ENCODE measurements at places on chromosomes 13 and 19.
A peak's percentile ranks its signal among the peaks of the same experiment; 100 is the strongest.

DNA sequence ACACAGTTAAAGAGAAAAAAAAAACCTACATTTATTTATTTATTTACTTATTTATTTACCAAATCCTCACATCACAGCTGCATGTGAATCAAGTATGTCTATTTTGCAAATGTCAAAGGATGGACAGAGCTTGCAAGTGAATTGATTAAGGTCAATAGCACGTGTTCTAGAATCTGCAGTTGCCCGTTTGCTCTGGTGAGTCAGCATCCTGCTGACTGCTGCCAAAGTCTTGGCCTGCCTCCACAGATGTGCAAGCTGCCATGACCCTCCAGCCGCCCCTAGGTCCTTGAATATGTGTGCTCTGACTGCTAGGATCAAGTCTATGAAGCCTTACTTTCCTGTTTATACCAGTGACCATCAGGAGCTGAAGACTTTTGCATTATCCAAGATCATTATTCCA is 320.6 kb downstream of the GPC5 start:
- DNase-seq, result no peak

- DNase-seq, result no peak
Measured at GRCh38 chr19:29962793-29963192, 20.8 kb downstream of the URI1 start.

DNA sequence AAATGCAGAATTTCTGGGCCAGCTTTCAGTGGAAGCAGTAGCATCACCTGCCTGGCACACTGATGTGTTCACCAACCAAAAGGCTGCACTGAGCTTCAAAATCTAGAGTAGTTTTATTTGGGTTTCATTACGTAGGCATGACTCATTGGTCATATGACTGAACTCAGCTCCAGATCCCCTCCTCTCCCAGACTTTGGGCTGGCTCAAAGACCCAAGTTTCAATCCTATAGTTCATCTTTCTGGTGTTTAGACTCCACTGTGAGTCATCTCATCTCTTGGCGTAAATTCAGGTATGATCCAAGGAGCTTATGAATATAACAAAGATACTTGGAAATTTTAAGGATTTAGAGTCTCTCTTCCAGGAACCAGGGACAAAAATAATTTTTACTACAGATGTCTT is 17.7 kb downstream of the ZMYM5 start:
- DNase-seq, result no peak

- no peak for DNase-seq
Measured at GRCh38 chr13:90997951-90998350, 349.5 kb upstream of the MIR17HG start.

DNA sequence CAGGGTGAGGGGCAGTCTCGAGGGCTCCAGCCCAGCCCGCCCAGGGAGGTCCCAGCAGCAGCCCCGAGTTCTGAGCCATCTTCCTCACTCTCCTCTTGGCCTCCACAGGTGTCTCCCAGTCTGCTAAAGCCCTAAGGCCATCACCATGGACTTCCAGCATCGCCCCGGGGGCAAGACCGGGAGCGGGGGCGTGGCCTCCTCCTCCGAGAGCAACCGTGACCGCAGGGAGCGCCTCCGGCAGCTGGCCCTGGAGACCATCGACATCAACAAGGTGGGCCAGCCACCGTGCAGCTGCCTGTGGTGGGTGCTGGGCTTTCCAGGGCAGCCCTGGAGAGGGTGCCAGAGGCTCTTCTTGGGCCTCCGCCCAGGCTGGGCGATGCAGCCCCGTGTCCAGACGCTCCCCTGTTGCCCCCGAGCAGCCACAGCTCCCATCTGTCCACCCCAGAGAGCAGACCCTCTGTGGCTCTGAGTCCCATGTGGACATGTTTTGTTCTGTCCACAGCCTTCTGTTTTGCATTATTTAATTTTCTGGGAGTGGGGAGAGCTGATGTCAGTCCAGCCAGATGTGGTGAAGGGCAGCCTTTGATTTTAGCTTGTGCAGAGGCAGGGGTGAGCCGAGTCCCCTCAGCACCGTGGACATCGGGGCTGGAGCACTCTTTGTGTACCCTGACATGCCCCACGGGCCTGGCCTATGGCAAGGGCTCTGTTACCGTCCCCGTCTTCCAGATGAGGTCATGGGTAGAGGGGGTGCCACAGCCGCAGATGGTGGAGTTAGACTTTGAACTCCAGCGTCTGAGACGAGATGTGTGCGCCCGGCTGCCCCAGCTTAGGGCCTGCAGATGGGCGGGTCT is 5.6 kb upstream of the AMH start:
- DNase-seq, result no peak

GRCh38 chr19:33430674-33431277 is 57.3 kb downstream of the CEBPG start:
- peak; percentile 74 for DNase-seq

DNA sequence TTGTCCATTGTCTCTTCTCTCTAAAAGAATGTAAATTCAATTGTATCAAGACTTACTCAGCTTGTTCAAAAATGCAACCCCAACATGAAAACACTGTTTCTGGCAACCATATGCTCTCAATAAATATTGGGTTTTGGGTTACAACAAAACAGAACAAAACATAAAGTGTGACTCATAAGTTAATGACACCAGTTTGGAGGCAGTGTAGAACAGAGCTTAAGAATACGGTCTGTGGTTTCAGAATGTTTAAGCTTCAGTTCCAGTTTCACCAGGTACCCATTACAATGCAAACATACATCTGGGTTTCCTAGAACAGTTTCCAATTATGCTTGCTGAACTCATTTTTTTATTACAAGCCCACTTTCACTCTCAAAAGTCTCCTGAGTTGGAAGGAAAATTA is 285.8 kb upstream of the PCDH9 start:
- DNase-seq, result no peak

DNA sequence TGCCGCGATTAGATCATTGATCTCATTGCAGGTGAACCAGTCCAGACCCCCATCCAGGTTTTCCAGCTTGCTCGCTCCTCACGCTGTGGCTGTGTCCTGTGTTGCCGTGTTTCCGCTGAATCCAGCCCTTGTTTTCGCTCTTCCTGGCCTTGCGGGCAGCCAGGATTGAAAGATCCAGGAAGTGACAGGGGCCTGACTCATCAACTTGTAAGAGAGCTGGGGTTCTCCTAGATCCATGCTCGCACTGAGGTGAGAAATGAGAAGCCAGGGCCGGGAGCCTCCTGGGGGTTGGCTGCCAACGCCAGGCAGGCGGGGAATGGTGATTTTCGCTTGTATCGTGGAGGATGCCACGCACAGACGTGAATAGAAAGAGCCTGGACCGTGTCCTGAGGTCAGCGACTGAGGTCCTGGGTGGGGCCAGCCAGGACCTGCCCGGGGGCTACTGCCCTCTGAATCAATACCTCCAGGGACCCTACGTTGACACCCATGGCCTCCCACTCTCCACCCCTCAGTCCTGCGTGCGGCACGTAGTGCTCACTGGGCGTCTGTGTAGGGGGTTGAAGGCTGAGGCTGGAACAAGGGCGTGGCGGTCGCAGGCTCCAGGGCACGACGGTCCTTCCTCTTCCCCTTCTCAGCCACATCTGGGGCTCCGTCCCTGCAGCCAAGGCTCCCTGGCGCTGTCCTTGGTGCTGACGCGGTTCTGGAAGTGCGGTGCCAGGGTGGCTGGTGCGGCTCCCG is 7.3 kb upstream of the PTPRH start:
- peak; percentile 88 for DNase-seq

- no peak for DNase-seq
Measured at GRCh38 chr19:34082289-34083077, 89.8 kb upstream of the LSM14A start.

DNA sequence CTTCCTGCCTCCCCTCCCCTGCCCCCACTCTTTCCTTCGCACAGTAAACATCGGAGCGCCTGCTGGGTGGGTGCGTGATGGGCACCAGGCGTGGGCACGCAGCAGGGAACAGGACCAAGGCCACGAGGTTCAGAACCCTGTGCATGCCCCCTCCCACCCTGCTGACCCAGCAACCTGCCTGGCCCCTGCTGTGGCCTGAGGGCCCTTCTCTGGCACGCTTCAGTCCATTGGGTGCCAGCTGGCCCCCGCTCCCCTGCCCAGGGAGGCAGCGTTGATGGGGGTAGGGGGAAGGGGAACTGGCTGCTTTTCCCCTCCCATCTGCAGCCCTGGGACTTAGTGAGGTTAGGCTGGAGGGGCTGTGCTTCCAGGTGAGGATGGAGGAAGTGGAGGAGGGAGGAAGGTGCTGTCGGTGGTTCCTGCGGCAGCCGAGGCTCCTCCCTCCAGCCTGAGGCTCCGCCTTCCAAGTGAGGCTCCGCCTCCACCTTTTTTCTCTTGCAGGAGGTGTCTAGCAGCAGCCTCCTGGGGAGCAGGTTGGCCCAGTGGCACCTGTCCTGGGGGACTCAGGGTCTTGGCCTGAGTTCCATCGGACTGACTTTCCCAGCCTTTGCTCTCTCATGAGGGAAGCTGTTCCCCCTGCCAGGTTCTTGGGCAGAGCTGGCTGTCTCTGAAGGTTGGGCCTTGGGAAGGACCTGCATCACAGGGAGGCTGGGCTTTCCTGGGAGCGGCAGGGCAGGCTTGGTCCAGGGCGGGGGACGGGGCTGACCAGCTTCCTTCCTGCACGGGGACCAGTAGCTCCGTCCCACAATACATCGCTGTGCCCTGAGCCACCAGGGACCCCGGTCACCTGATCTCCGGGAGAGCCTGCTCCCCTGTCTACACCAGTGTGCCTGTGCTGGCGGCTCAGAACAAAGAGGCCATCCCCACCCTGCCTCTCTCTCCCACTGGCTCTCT is 7.3 kb downstream of the PIAS4 start:
- DNase-seq, result no peak

DNA sequence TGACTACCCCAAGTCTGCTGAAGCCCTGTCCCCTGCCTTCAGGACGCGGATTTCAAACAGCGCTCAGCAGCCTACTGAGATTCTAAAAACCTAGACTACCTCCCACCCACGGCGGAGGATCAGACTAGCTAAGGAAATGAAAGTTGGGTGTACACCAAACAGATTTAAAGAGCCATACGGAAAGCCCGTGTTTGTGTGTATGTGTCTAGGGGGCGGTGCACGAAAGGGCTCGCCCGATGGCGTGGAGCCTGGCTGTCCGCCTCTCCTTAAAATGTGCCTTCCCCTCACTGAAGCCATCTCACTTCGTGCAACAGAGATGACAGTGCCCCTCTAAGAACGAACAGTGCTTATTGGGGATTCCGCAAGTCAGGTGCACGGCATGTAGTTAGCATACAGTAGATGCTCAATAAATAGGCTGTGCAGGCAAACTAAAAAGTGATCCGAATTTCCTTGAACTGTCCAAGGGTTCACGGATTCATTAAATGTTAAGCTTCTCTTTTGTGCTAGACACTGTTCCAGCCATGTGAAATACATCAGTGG is 639 bp downstream of the LENG1 start:
- DNase-seq, result no peak

- no peak for DNase-seq
Measured at GRCh38 chr13:44651209-44651608, 75.1 kb upstream of the TSC22D1 start.

GRCh38 chr19:30742406-30742938 is 370.3 kb downstream of the ZNF536 start:
- no peak for DNase-seq

DNA sequence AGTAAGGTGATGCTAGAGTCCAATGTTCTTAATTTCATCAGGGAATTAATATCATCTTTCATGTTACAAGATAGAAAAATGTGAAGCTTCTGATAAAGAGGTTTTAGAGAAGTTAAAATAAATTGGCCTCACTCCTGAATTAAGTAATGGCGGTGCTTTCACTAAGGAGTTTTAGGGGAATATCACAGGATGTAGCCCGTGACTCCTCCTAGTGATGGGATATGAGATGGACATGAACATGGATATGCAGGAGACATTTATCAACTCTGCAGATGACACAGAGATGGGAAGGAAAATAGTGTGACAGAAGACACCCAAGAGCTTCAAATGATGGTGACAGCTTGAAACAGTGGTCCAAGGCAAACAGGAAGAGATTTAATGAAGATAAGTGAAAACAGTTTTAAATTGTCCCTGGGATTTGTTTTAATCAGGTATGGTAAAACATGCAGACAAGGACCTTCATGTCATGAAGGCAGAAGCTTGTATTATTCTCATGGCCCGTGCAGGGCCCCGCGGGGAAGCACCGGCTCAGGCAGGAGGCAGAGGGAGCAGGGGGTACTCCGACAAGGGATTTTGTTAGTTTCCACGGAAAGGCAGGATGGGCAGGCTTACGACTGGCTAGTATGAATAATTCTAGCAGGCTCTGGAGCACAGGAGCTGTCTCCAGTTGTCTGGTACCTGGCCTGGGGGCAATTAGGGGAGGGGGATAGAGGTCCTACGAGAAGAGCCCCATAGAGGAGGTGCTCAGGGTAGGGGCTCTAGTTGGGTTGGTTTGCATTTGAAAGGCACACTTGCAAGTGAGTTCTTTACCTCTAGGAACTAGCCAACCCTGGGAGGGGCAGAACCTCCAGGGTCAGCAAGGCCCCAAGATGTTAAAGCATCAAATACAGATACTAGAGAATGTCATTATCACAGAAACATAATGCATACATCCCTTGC is 38.7 kb upstream of the FARP1 start:
- DNase-seq, result peak; percentile 42
